NB4 (cell line): ENCODE measurements at places on chromosomes 3 and 15.

DNA sequence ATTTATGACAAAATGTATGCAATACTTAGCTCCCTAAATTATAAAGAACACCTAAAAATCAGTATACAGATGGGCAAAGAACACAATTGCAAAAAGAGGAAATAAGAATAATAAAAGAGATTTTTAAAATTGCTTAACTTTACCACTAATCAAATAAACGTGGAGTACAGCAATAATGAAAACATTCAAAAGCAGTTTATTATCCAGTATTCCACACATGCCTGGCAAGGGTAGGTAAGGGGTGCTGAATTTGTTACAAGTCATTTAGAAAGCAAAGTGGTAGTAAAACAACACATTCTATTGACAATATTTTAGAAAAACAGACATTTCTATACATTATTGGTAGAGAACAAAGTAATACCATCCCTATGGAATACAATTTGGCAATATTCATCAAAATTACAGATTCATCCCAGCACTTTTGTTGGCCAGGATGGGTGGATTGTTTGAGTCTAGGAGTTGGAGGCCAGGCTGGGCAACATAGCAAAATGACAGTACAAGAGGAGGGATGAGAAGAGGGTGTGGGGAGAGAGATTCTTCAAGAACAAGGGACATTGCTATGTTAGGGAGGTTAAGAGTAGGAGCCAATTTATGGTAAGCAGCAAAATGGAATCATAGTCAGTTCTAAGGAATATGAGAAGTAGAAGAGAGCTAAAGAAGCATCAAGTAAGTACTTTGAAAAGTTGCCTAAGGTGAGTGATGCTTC, 3.7 kb upstream of the ACKR4 start:
- no peak for DNase-seq

- peak; percentile 2 for DNase-seq
These were observed 7.3 kb upstream of the CD96 start for GRCh38 chr3:111534701-111535100.

DNA sequence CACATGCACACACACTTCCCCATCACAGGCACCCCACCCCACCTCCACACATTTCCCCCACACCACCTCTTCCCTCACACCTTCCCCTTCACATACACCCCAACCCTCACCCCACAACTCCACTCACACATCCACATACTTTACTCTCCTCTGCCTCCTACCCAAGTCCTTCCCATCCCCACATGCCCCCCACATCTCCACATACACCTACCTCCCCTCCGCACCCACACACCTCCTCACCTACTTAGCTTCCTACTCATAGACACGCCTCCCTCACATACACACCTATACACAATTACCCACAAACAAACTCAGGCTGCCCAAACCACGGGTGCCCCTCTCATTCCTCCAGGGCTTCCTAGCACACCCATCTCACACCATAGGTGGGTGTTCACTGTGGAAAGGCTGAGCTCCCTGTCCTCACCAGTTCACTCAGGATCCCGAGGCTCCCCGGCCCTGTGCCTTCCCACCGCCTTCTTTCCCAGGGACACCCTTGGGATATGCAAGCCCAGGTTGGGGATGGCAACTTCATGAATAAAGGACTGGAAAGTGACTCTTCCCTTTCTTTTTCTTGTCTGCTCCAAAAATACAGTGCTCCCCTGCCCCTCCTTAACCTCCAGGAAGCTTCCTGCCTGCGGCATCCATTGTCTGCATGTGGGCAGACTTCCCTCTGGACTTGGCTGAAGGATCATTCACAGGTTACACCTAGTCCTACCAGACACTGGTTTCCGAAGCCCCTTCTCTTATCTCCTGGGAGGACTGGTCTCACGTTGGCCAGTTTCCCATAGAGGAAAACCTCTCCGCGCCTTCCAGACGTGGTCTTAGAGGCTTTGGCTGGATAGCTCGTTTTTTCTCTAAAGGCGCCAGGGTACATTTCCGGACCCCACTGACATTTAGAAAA, 61.5 kb downstream of the SLCO2A1 start:
- DNase-seq: no peak

DNA sequence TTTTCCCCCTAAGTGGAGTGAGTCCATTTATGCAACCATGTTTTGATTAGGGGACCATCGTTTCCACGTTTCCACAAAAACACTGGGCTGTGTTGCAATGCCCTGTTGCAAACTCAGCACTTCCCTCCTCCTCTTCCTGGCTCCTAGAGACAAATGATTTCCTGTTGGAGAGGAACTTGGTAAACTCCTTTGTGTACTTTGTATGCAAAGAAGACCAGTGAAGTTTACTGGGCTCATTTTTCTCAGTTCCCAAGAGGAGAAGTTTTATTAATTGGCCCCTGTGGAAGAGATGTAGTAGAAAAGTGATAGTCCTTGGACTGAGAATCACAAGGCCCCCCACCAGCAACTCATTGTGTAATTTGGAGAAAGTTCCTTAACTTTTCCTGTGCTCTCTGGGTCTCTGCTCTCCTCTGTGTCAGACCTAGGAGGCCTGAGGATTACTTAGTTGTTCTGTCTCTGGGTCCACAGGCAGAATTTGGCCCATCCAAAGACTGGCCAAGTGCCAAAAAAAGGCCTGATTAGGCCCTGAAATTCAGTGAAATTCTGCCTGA, 95.0 kb downstream of the ATG7 start:
- peak; percentile 66 for DNase-seq

- no peak for DNase-seq
These were observed 167.8 kb upstream of the TLE3 start for GRCh38 chr15:70265466-70265978.

DNA sequence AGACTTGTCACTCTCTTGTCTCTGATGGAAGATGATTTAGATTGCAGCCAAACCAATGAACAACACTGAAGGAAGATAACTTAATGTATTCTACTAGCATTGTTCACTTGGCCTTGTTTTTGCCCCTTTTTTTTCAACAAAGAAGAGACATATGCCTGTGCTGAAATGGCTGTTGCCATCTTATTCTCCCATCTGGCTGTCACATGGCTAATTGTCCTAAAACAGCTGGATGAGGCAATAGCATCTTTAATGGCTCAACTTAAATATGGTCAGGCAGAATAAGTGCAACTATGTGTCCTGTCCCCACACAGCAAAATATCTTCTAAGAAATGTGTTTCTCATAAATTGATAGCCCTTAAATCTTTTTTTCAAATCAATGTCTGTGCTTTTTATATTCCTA, 576.9 kb downstream of the TUSC7 start:
- no peak for DNase-seq

GRCh38 chr15:78232951-78233350, 1.4 kb downstream of the ACSBG1 start:
- DNase-seq: no peak

- DNase-seq: no peak
These were observed 37.2 kb downstream of the CMSS1 start for GRCh38 chr3:99854756-99855298.

DNA sequence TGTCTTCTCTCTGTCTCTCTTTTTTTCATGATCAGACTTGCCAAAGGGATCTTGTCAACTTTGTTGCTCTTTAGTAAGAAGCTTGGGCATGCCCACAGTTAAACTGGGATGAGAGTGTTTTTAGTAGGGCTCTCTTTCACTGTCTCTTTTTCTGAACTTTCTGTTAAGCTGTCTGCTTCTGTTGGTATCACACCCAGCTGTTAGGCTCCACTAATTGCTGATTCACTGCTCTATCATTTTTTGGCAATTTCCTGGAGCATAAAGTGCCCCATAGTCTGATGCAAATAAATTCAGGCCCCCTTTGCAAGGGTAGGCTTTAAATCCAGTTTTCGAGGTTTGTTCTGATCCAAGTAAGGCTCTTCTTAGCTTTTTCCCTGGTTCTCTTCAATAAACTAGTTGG, 360.4 kb upstream of the ADAMTS9 start:
- DNase-seq: no peak
